HCT116 (cell line): ENCODE measurements at places on chromosomes 3 and 15.
A peak's percentile ranks its signal among the peaks of the same experiment; 100 is the strongest.

DNA sequence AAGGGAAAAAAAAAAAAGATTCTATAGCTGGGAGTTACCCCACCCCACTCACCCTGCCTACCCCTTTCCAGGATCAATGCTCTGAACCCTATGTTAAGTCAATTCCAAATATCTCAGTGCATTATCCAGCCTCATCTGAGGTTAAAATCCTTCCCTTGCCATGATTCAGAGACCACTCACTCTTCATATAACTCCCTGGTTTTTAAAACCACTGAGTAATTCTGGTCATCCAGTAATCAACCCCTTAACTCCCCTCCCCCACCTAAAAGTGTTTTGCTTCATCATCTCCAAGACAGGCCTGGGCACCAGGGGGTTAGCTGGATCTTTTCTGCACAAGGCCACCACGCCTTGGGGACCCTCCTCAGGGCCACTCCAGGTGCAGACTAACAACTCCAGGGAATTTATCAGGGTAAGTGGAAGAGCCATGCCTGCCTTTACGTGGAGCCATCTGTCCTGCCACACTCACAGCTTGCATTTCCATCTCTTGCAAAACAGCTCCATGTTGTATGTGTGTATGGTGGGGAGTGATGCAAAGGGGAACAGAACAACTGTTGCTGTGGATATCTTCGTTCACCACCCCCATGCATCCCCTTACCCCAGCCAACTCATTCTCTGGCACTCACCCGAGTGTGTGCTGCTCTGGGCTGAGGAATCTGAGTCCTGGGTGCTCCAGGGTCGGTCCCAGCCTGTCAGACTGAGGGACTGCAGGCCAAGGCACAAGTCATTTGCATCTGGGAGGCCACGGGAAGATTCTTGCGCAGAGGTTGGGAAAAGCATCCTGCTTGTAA, 30.7 kb upstream of the RPS17 start:
- no peak for DNase-seq

DNA sequence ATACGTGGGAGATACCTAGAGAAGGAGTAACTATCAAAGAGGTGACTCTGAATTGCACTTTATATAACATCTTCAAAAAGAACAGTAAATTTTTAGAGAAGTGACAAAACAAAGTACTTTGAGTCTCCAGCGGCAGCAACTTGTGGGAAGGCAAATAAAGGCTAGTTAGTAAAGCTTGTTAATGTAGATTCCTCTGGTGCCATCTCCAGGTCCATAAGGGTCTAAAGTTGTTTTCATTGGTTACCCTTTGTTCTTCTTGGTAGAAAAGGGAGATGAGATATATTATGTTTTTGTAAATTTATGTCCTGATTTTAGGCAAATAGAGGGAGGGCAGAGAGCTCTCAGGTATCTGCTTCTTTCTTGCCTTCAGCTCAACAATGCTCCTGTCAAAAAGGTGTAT, 161.6 kb downstream of the MYRIP start:
- no peak for DNase-seq

- no peak for DNase-seq
These were observed 47.0 kb upstream of the DLG1 start for GRCh38 chr3:197345390-197345789.

- DNase-seq, result no peak
These were observed 9.2 kb upstream of the ATP8B4 start for GRCh38 chr15:50128266-50128665.

GRCh38 chr15:76863123-76863522, 42.0 kb downstream of the SCAPER start:
- no peak for DNase-seq

DNA sequence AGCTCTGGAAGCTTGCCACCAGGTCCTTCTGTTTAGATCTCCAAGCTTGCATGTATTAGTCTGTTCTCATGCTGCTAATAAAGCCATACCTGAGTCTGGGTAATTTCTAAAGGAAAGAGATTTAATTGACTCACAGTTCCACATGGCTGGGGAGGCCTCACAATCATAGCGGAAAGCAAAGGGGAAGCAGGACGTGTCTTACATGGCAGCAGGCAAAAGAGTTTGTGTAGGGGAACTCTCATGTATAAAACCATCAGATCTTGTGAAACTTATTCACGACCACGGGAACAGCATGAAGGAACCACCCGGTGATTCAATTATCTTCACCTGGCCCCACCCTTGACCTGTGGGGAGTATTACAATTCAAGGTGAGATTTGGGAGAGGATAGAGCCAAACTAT, 147.0 kb upstream of the PROK2 start:
- no peak for DNase-seq

DNA sequence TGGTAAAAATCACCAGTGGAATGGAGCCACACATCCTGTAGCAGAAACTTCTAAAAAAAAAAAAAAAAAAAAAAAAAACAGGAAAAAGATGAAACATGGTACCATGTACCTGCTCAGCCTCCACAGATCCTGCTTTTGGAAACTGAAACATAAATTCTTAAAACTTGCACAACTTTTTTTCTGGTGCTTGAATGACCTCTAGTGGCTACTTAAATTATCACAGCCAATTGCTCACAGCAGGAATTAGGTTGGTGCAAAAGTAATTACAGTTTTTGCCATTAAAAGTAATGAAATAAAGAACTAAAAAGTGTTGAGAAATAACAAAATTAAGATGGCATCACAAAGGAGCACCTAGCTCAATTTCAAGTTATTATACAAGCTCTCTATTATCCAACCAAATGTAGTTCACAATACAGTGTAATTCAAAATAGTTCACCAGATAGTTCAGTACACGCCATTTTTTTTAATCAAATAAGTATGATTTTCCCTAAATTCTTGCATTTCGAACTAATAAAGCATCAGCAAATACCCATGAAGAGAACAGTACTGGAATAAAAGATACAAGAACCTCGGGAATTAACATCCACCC, 80.6 kb downstream of the ULK4 start:
- no peak for DNase-seq

GRCh38 chr3:167972502-167972901, 123.2 kb downstream of the GOLIM4 start:
- no peak for DNase-seq

- DNase-seq, result no peak
These were observed 373.4 kb downstream of the NLGN1 start for GRCh38 chr3:173770796-173771573.

DNA sequence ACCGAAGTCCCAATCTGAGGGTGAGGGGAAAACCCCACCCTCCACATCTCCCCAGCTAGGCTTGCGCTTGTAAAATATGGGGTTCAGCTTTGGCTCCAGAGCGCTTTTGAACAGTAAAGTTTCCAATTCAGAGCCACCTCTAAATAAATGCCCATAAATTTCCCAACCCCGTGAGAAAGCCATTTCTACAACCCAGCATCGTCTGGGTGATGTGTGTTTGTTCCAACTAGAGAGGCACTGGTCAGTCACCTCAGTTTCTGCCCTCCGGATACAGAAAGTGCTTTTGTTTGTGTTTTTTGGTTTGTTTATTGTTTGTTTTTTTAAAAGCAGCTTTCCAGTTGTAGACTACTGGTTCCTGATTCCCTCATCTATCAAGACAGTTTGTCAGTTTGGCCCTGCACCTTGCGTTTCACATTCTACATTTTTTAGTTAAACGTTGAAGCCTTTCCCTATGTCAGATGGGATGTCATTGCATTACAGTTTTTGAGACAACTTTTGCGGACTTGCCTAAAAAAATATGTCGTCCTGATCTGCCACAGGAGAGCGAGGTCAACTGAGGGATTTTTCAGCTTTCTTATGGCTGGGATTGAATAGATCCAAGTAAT, 15.0 kb upstream of the SOX2 start:
- no peak for DNase-seq

- DNase-seq, result no peak
These were observed 8.4 kb downstream of the TMOD3 start for GRCh38 chr15:51837792-51838251.

GRCh38 chr3:156834962-156835535, 8.9 kb downstream of the LEKR1 start:
- DNase-seq, result no peak

GRCh38 chr3:52534281-52535183, 875 bp upstream of the NT5DC2 start:
- DNase-seq, result no peak

- no peak for DNase-seq
These were observed 19.3 kb downstream of the POMGNT2 start for GRCh38 chr3:43086460-43087165.

GRCh38 chr3:50278880-50279224, at the start of gene LSMEM2:
LSMEM2 (plus strand) TSS chr3:50279087; CDS start chr3:50279114, 27 bp downstream.
- DNase-seq, result no peak

GRCh38 chr3:153976891-153977554, 144.2 kb upstream of the ARHGEF26 start:
- no peak for DNase-seq

GRCh38 chr15:87582169-87582568, 674.4 kb downstream of the NTRK3 start:
- no peak for DNase-seq

DNA sequence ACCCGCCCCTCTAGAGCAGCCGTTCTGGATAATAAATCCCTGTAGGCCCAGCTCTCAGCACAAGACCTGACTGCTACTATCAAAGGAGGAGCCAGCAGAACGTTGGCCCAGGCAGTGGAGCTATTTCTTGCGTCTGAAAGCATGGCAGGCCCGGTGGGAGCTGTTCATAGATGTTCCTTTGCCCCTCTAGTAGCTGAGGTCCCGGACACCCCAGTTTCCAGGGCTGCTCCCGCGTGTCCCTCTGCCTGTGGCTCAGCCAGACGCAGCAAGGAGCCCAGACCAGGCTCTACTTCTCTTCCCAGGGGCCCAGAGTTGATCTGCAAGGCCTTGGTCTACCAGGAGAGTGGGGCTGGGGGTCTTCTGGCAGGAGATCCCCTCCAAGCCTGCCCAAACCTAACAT, 76.1 kb downstream of the FAM174B start:
- no peak for DNase-seq

- no peak for DNase-seq
These were observed 169.2 kb upstream of the ADAMTS9 start for GRCh38 chr3:64856977-64857516.

DNA sequence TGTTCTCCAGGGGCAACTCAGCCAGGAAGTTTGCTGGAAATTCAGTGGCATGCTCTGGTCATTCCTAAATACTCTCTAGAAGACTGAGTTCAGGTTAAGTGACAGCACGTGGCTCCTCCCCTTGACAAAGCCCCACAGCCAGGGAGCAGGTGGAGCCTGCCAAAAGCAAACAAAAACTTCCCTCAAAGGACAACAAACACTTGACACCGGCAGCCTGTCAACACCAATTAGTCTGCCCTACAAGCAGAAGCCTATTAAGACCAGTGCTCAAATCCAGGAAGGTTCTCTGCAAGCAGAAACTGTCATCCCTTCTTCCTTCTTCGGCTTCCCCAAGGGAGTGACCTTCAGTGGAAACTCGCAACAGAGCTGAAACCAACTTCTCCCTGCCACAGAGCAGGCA, 5.0 kb downstream of the MEX3B start:
- DNase-seq, result no peak

- no peak for DNase-seq
These were observed 9.1 kb upstream of the LIPH start for GRCh38 chr3:185561374-185561943.

DNA sequence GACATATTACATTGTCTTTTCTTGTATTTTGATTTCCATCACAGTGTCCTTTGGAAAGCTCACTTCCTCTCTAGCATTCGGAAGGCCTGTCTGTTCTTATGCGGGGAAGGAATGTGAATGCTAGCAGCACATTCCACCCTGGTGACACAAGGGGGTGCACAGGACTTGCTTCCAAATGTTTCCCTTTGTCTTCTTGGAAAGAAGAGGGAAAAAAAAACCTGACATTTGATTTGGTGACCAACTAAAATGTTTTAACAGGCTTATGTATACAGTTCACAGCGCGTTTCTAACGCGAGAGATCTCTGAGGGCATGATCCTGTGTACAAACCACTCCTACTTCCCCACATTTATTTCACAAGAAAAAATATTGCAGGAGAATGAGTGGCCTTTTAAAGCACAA, 107.6 kb upstream of the FXR1 start:
- peak; percentile 8 for DNase-seq

DNA sequence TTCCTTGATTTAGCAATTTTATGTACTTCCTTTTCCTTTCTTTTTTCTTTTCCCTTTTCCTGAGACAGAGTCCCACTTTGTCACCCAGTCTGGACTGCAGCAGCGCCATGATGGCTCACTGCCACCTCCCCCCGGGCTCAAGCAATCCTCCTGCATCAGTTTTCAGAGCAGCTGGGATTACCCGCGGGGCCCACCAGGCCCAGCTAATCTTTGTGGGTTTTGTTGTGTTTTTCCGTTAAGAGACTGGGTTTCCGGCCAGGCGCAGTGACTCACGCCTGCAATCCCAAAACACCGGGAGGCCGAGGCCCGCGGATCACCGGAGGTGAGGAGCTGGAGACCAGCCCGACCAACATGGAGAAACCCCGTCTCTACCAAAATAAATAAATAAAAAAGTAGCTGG, 17.7 kb downstream of the GOLGA8S start:
- DNase-seq, result no peak

DNA sequence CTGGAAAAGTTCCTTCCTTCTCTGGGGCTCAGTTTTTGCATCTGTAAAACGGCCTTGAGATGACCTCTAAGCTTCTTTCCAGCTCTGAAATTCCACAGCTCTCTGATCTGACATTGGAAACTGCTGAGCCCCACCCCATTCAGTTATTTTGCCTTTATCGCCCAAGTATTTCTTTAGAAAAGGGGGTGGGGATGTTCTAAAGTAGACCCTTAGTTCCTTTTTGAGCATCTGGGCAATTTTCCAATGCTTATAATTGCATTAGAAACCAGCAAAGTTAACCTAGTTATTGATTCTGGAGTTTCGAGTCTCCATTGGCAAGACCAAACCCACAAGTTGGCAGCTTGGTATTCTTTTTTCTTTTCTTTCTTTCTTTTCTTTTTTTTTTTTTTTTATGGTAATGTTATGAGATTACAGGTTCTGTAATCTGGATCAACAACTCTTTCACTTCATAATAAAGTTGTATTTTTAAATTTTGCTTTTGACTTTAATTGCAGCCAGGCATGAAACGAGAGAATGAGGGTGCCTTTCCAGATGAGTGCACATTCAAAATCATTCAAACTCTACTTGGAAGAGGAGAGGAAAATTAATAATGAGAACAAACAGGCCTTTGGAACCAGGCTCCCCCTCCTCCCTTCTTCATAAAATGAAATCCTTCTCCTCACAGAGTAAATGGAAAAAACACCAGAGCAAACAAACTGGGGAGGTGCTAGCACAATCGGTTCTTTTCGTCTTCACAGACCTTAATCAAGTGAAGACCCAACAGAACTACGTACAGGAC, 76.8 kb upstream of the LRIG1 start:
- DNase-seq, result no peak

DNA sequence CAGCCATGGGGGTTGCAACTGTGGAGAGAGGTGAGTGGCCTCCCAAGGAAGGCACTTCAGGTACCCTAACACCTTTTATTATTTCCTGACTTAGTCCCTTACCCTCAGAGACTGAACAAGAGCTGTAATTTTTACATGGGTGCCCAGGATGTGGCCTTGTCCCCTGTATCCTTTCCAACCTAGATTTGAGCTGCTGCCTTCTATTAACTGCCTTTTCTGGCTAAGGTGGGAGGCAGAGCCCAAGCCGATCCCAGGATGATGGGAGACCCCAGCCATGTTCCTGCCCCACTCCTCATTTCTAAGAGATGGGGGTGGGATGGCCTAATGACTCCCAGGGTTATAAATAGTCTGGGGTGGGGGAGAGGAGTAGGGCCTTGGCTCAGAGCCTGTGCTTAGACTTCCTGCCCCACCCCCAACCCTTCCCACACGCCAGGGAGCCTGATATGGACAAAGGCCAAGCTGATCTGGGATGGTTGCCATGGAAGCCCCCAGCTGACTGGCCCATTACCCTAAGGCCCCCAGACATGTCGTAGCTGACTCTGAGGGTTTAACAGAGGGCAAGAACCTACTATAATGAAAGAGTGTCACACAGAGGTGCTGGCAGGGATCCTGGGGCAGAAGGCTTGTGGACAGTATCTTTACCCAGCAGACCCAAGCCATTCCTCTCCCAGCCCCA, 1.9 kb downstream of the KLHDC8B start:
- DNase-seq, result no peak

- DNase-seq, result no peak
These were observed 43.4 kb downstream of the FBXO22 start for GRCh38 chr15:75947092-75947491.
